Epithelial cell of proximal tubule (primary cell): ENCODE measurements at places on chromosomes 7 and 10. TPM values are rescaled to one million over a fixed set of nuclear protein-coding genes. Genes with fewer than 3 reads are reported as not detected.

The NYAP1 gene
- total RNA-seq, result 0.72 and 1.2 TPM in 2 replicates

The NXPH1 gene
- total RNA-seq, result not detected in 2 replicates

The OR2A12 gene
- total RNA-seq, result not detected in 2 replicates

The TRAPPC14 gene
- total RNA-seq, result 9.4 and 14.9 TPM in 2 replicates

The NPFFR1 gene
- total RNA-seq, result 0.14 TPM in 1 of 2 replicates, not detected in the other

The CFAP43 gene
- 0.14 and 0.46 TPM in 2 replicates for total RNA-seq

The TFEC gene
- not detected in 2 replicates for total RNA-seq

The SKIDA1 gene
- 0.52 and 1.4 TPM in 2 replicates for total RNA-seq

The IL6 gene
- total RNA-seq, result 22.4 and 40.4 TPM in 2 replicates

The SPDYE8 gene
- total RNA-seq, result not detected in 2 replicates

The BEND7 gene
- 25.9 and 41.4 TPM in 2 replicates for total RNA-seq

The CABCOCO1 gene
- 0.14 and 0.86 TPM in 2 replicates for total RNA-seq

The NKX2-3 gene
- total RNA-seq, result not detected in 2 replicates

The PAOX gene
- total RNA-seq, result 3.6 and 5.6 TPM in 2 replicates

The AFAP1L2 gene
- total RNA-seq, result 9.6 and 14.2 TPM in 2 replicates

The ZNF736 gene
- total RNA-seq, result 6.9 and 12.2 TPM in 2 replicates

The FLNC gene
- 149 and 173 TPM in 2 replicates for total RNA-seq

The ANKRD2 gene
- 3.3 and 6.8 TPM in 2 replicates for total RNA-seq

The EBLN1 gene
- not detected in 2 replicates for total RNA-seq

The STAMBPL1 gene
- total RNA-seq, result 9.9 and 19.2 TPM in 2 replicates

The REEP3 gene
- 45.9 and 58.6 TPM in 2 replicates for total RNA-seq

The LRGUK gene
- 0.06 and 0.07 TPM in 2 replicates for total RNA-seq

The ENO4 gene
- not detected in 2 replicates for total RNA-seq

The ACBD7 gene
- 1.2 and 1.6 TPM in 2 replicates for total RNA-seq

The TRIM73 gene
- total RNA-seq, result 0.14 and 0.58 TPM in 2 replicates

The VWC2 gene
- not detected in 2 replicates for total RNA-seq

The MMD2 gene
- not detected in 2 replicates for total RNA-seq

The FBXO24 gene
- 0.80 and 1.0 TPM in 2 replicates for total RNA-seq

The THSD7A gene
- 0.94 and 2.0 TPM in 2 replicates for total RNA-seq

The UCMA gene
- not detected in 2 replicates for total RNA-seq

The KCP gene
- 0.51 and 5.2 TPM in 2 replicates for total RNA-seq

The PLEKHA8 gene
- 11.9 and 12.2 TPM in 2 replicates for total RNA-seq

The OR9A2 gene
- 0.17 TPM in 1 of 2 replicates, not detected in the other for total RNA-seq

The ZNF365 gene
- 2.0 and 2.9 TPM in 2 replicates for total RNA-seq

The FOXI2 gene
- total RNA-seq, result not detected in 2 replicates

The GPR15LG gene
- total RNA-seq, result 1.0 TPM in 1 of 2 replicates, not detected in the other

The NUTM2B gene
- 0.40 TPM in 1 of 2 replicates, not detected in the other for total RNA-seq

The FGF8 gene
- not detected in 2 replicates for total RNA-seq

The MBL2 gene
- total RNA-seq, result not detected in 2 replicates

The EN2 gene
- total RNA-seq, result not detected in 2 replicates

The ZNF467 gene
- 0.07 and 0.12 TPM in 2 replicates for total RNA-seq

The C10orf67 gene
- 0.40 and 0.43 TPM in 2 replicates for total RNA-seq

The NUP205 gene
- total RNA-seq, result 89.9 and 91.6 TPM in 2 replicates

The CYP2C8 gene
- 0.07 TPM in 1 of 2 replicates, not detected in the other for total RNA-seq

The PPRC1 gene
- total RNA-seq, result 21.4 and 35.5 TPM in 2 replicates

The SLC39A12 gene
- not detected in 2 replicates for total RNA-seq

The NUTM2E gene
- total RNA-seq, result 0.22 TPM in 1 of 2 replicates, not detected in the other

The CUBN gene
- under 0.01 and 0.17 TPM in 2 replicates for total RNA-seq

The PTPRN2 gene
- 2.5 and 2.8 TPM in 2 replicates for total RNA-seq

The ACSL5 gene
- 3.1 and 3.3 TPM in 2 replicates for total RNA-seq
